ENCODE measurements at places on chromosomes 7 and 10.

DNA sequence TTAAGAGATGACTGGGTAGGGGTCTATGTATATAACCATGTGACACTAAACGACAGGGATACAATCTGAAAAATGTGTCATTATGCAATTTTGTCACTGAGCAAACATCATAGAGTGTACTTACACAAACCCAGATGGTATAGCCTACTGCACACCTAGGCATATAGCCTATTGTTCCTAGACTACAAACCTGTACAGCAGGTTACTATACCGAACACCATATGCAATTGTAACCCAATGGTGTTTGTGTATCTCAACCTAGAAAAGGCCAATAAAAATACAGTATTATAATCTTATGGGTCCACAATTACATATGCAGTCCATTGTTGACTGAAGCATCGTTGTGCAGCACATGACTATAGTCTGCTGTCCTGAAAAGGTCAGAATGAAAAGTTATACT is 22.9 kb downstream of the STRIP2 start:
- no peak for DNase-seq

- no peak for DNase-seq
These were observed 55.2 kb downstream of the FHIP2A start for GRCh38 chr10:114876602-114877300.

DNA sequence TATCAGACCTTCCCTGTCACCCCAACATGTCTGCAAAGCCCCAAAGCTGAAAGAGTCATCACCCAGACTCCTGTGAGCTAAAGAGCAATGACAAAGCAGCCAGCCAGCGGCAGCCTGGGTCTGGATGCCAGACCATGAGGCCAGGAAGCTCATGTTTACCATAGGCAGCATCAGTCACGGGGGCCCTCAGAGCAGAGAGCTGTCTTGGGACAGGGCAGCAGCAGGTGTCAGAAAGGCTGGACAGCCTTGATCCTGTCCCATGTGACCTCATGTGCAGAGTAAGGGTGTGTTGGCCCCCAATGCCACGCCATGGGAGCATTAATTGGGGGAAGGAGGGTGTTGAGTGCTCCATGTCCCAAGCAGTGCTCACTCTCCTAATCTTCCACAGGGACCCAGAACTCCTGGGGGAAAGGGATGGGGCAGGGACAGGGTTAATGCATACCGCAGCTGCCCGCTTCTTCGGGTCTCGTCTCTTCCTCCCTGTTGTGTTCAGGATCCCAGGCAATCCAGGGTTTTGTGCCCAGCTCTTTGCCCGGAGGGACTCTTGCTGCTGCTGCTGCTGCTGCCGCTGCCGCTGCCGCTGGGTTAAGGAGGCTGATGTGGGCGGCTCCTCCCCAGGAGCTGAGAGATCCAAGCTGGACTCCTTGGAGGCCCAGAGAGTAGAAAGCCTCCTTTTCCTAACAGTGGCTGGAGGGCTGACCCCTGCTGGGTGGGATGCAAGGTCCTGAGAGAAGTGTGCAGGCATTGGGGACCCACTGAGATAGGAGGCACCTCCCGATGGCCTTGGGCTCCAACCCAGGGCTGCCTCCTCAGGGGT is 7.1 kb downstream of the CCDC201 start:
- DNase-seq, result no peak

- no peak for DNase-seq
These were observed 155.1 kb downstream of the LYZL1 start for GRCh38 chr10:29443745-29444523.

- DNase-seq, result peak; percentile 31
These were observed 70.3 kb upstream of the MXI1 start for GRCh38 chr10:110137142-110137545.

DNA sequence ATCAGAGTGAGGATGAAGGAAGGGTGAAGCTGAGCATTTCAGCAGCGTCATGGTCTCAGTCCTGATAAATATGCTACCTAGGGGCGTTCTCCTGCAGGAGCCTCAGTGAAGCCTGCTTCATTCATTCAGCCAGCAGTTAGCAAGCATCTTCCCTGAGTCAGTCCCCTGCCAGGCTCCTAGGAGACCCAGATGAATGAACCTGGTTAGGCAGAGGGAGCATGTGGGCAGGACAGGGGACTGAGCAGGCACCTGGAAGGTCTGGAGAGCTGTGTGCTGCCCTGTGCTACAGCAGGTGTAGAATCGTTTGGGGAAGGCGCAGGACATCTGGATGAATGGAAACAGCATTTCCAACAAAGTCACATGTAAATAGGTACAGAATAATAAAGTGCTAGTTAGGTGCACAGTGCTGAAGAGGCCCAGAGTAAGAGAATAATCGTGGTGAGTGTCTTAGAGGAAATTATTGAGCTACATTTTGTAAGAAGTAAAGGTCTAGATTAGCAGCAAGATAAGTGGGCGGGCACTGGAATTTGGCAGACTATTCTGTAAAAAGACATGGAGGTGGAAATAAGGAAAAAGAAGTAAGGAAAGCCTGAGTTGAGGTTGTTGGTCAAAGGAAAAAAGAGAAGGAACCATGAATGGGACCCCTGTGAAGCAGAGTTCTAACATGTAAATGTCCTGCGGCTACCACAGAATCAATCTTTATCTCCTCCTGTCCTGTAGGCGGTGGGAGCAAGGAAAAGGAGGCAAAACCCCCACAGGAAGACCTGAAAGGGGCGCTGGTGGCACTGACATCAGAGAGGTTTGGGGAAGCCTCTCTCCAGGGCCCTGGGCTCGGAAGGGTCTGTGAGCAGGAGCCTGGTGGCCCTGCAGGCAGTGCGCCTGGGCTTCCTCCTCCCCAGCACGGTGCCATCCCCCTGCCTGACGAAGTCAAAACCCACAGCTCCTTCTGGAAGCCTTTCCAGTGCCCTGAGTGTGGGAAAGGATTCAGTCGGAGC is 12.0 kb downstream of the ZSCAN25 start:
- DNase-seq, result no peak

GRCh38 chr7:12030116-12030515 is 181.0 kb upstream of the TMEM106B start:
- DNase-seq, result no peak

DNA sequence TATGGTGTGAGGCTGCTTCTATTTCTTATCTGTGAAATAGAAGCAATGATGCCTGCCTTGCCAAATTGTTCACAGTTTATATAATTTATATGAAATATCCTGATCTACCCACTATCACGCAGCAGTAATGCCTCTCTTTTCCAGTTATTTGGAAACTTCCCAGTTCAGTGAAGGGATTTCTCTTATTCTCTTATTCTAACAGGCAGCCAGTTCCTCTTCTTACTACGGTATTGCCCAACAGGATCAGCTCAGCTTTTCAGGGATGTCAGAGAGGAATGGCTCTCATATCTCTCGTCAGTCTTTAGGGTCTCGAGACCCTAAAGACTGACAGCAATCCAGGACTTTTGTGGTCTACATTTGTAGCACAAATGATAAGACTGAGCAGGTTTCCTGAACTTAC is 215.6 kb downstream of the CREB5 start:
- DNase-seq, result no peak

- no peak for DNase-seq
These were observed 24.9 kb upstream of the GSAP start for GRCh38 chr7:77441046-77441445.

GRCh38 chr7:79529214-79529880 is 75.9 kb upstream of the MAGI2 start:
- no peak for DNase-seq

GRCh38 chr10:35452171-35452570 is 115.9 kb downstream of the CCNY start:
- DNase-seq, result no peak

- no peak for DNase-seq
These were observed 103.4 kb upstream of the SDK1 start for GRCh38 chr7:3197567-3198213.

DNA sequence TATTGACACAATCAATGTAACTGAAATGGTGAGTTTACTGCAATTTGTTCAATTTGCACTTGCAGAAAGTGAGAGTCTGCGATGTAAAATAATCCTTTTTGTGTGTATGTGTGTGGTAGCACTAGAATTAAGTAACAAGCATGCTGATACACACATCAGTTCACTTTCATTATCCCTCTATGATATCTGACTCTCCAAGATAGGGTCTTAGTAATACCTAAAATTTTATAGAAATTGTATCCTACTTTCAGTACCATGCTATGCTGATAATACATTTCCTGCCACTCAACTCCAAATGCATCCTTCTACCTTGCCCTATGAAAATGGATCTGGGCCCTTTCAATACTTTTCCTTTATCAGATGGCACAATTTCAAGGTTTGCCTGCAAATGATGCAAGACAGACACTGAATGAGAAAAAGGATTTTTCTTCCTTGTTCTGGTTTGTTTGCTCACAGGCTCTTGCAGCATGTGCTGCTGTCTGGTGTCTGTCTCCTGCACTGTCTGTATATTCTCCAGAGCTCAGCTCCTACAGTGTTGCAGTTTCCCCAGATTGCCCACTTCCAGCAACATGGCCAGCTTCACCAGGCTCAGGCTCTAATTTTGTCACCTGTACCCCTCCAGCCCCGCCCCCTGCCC is 297.9 kb upstream of the HGF start:
- DNase-seq, result no peak

DNA sequence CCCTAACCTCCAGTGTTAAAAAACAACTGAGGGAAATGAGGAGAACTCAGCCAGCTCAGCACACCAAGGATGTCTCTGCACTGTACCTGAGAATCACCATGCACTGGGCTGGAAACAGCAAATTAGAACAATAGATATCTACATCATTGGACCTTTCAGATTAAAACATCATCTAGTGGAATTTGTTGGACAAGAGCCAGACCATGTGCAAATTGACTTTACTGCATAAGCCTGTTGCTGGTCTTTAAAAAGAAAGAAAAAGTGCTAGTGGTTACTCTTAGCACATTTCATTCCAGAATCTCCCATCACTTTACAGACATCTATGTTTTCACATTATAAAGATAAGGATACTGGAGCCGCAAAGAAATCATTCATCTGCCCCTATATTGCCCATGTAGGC is 75.4 kb downstream of the FGFR2 start:
- no peak for DNase-seq

DNA sequence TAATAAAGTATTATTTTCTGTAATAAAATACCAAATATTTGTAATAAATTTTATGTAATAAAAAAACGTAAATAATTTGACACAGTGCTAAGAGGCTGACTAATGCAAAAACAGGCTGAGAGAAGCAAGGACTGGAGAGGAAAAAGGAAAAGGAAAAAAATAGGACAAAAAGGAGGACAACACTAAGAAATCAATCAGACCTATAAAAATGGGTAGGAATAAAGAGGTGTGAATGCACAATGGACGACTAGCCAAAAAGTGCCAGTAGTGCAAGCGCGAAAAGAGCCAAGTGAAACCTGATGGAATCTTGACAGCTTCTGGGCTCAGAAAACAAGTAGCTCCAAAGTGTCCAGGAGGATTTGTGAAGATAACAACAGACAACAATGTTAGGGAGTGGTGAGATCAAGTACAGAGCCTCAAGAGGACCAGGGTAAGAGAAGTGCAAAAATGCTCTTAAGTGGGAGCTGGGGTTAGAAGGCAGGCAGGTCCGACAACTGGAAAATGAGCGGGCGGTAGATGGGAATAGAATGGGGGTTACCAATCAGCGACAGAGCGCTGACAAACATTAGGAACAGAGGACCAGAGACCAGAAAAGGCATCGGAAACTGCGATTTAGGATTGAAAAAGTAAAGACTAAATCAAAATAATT is 1.2 kb downstream of the BRAF start:
- DNase-seq, result no peak

GRCh38 chr10:102878629-102879028 is 9.4 kb downstream of the AS3MT start:
- no peak for DNase-seq

GRCh38 chr10:86294346-86295265 is 72.0 kb downstream of the GRID1 start:
- DNase-seq, result no peak

DNA sequence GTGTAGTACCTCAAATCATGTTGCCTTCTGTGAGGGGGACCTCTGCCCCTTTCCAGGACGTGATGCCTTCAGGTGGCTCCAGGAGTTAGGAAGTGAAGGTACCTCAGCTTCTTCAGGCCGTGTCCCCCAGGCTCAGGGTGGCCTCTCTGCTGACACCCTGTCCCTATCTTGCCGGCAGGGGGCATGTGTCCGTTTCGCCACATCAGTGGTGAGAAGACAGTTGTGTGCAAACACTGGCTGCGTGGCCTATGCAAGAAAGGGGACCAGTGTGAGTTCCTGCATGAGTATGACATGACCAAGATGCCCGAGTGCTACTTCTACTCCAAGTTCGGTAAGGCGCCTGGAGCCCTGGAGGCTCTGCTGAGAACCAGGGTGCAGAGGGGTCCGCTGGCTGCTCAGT is 9.2 kb downstream of the CPSF4 start:
- no peak for DNase-seq

- DNase-seq, result no peak
These were observed 65.4 kb downstream of the CFAP46 start for GRCh38 chr10:132876993-132877431.

DNA sequence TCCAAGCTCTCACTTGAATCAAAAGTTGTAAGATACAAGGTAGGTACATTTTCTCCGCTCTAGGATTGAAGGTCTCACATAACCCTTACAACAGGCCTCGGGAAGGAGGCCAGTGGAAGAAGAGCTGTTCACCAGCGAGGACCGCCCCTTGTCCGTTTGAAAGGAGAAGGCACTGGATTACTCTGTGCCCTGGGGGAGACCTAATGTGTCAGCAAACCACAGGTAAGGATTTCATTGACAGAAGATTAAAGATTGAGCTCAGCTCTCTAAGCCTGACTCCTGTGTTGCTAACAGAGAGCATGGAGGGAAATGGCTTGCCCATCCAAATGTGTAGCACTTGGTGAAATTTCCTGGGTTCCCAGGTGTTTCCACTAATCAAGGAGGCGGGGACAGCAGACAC is 81.2 kb downstream of the SLC16A9 start:
- DNase-seq, result no peak

DNA sequence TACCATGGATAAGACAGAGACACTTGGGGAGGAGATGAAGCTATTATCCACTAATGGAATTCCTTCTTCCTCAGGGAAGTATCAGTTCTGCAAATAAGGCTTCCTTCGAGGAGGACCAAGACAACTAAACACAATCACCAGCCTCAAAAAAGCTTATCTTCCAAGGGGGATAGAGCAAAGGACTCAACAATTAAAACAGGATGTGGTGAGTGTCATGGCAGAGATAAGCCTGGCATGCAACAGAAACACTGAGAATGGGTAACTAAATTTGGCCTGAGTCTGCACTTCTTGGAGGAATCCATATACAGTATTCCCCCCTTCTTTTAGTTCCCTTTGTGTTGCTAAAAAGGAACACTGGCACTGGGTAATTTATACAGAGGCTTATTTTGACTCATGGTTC is 1285.2 kb downstream of the GATA3 start:
- DNase-seq, result no peak

- no peak for DNase-seq
These were observed 3.2 kb upstream of the UBE2D1 start for GRCh38 chr10:58331646-58332045.

All from GM04503 (cell line).